ENCODE measurements at places on chromosomes 3 and 15.

DNA sequence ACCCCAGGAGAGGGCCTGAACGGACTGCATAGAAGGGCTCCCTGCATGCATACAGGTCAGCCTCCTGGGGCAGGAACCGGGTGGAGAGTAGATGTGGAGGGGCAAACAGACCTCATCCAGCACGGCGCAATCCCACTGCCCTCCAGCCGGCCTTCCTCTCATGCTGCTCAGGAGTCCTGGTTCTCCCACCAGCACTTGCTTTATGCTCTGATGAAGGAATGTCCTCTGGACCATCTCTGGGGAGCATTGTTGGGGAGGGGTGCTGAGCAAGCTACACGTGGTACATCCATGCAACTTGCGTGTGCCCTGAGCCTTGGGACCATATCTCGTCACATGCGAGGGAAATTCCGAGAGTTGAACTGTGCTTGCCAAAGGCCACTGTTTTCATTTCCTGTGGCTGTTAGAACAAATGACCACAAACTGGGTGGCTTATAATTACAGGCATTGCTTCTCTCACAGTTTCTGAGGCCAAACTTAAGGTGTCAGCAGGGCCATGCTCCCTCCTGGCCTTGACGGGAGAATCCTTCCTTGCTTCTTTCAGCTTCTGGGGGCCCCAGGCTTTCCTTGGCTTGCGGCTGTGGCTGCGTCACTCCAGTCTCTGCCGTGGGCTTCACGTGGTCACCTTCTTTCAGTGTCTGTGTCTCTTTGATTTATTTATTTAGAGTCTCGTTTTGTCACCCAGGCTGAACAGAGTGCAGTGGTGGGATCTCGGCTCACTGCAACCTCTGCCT, 12.2 kb downstream of the SELENOS start:
- DNase-seq, result no peak

DNA sequence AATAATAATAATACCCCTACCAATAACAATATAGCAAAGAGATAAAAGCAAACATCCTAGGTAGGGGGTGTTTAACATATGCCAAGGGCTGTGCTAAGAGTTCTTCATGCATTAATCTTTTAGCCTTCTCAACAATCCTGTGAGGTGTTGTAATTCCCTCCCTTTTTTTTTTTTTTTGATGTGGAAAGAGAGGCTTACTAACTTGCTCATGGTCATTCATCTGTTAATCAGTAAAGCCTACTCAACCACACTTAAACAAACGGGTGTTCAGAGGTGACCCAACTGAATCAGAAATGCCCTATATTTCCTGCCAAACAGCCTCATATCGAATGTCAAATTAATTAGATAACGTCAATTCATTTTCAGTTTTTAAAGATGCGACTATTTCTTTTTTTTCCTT, 232.1 kb downstream of the CTNNB1 start:
- DNase-seq, result no peak

DNA sequence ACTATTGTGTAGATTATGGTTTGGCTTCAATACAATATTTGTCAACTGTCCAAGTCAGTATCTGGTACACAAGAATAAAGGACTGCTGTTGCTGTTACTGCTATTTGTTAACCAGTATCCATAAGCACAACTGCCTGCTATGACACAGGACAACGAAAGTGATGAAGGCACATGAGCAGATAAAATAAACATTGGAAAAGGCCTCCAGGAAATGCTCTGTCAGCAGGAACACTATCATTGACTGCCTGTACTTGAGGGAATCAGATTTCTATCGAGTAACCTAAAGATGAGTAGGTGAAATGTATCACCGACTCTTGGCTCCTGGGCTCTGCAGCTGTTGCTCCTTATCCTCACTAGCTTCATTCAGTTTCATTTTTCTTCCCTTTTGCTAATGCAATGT, 56.5 kb downstream of the FMN1 start:
- DNase-seq, result no peak

- DNase-seq, result no peak
These were observed 5.7 kb upstream of the MAPK6 start for GRCh38 chr15:52013151-52013791.

- no peak for DNase-seq
These were observed 66.1 kb downstream of the EPHA3 start for GRCh38 chr3:89173546-89173945.

DNA sequence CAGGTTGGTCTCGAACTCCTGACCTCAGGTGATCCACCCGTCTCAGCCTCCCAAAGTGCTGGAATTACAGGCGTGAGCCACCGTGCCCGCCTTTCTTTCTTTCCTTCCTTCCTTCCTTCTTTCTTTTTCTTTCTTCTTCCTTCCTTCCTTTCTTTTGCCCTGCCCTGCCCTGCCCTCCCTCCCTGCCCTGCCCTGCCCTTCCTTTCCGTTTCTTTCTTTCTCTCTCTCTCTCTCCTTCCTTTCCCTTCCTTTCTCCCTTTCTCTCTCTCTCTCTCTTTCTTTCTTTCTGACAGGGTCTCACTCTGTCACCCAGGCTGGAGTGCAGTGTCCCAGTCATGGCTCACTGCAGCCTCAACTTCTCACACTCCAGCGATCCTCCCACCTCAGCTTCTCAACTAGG, 74.6 kb downstream of the UMPS start:
- DNase-seq, result no peak

GRCh38 chr3:151228666-151229040, 25.6 kb upstream of the GPR171 start:
- peak; percentile 45 for DNase-seq

DNA sequence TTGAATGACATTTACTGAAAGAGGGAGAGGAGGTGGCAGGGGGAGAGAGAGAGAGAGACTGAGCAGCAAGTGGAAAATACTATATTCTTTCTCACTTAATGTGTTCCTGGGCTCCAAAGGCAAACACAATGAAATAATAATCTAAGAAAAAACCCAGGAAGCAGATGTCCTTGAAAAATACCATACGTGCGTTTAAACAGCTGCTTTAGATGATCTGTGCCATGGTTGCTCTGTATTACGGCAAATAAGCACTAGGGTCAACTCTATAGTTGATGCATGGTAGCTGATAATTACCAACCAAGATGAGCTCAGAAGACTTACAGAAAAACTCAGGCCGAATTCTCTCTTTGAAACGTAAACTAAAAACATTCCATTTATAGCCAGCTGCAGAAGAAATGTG, 410.3 kb upstream of the TBL1XR1 start:
- DNase-seq, result no peak

- DNase-seq, result no peak
These were observed 35.1 kb downstream of the KY start for GRCh38 chr3:134615743-134616142.

- no peak for DNase-seq
These were observed 10.6 kb downstream of the ARPP19 start for GRCh38 chr15:52558196-52558595.

- no peak for DNase-seq
These were observed 419.3 kb downstream of the MAGI1 start for GRCh38 chr3:65619451-65619881.

GRCh38 chr3:192550356-192550755, 177.0 kb downstream of the FGF12 start:
- no peak for DNase-seq

- DNase-seq, result no peak
These were observed 86.5 kb upstream of the PRR20G start for GRCh38 chr3:127374086-127375010.

DNA sequence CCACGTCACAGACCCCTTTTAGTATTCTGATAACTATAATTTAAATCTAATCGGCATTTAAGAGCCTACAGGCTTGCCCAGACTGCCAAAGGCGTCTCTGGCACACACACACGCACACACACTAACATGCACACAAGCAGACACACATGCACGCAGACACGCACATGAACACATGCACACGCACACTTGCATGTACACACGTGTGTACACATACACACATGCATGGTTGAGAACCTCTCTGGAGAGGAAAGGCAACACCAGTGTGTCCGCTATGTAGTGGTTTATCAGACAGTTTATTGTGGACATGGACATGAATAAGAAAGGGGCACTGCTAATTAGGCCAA, 102.1 kb downstream of the FBLN2 start:
- DNase-seq, result no peak

DNA sequence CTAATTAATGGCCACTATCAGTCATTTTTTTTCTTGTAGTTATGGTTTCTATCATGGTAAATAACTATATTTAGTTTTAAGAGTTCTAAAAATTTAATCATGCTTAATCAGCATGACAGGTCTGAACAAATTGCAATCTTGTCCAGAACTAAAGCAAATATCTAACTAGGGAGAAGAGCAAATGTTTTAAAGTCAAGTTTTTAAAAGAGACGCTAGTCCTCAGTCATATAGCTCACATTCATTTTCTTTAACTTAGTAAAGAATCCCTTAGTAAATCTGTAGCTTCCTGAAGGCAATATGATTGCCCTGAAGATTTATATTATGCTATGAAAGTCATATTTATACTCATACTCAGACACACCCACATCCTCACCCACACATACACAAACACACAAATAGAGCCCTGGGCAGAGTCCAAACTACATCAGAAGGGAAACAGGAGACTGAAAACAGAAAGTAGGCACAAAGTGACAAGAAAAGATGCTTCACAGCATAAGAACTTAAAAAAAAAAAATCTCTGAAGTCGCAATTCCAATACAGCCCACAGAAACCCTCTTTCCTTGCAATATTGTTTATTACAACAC, 1149.1 kb downstream of the SI start:
- DNase-seq, result no peak

GRCh38 chr15:47570881-47571640, 146.2 kb upstream of the SEMA6D start:
- no peak for DNase-seq

- DNase-seq, result no peak
These were observed 14.6 kb downstream of the ZNF860 start for GRCh38 chr3:31996195-31996594.

GRCh38 chr3:111369958-111370357, 172.0 kb upstream of the CD96 start:
- no peak for DNase-seq

DNA sequence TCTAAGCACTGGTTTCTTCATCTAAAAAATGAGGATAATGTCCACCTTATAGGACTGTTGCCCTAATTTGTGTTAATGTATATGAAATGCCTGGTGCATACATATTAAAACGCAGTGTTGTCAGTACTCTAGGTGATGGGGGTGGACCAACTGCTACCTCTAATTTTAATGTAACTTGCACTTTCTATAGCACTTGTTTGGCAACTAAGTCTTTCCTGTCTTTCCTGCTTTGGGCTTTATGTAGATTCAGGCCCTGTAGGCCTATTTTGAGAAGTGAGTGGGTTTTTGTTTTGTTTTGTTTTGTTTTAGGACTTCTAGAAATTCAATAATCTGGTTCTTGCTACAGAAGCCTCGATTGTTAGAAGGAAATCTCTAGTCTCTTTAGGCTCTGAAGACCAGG, 21.2 kb downstream of the SLC7A14 start:
- no peak for DNase-seq

GRCh38 chr3:112744106-112744505, 102.6 kb downstream of the CD200R1L start:
- DNase-seq, result peak; percentile 55

GRCh38 chr3:45979378-45979777, 16.2 kb downstream of the FYCO1 start:
- no peak for DNase-seq

Measured in right hindlimb (tissue), 1 donor.